ENCODE measurements at places on chromosomes 4 and X.

DNA sequence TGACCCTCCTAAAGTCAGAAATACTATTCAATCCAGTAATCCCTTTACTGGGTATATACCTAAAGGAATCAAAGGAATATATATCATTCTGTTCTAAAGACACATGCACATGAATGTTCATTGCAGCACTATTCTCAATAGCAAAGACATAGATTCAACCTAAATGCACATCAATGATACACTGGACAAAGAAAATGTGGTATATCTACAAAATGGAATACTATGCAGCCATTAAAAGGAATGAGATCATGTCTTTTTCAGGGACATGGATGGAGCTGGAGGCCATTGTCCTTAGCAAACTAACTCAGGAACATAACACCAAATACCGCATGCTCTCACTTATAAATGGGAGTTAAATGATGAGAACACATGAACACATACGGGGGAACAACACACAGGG is 306.0 kb upstream of the EPHA5 start:
- DNase-seq: no peak

- DNase-seq: no peak
These were observed 599.5 kb upstream of the ZFP42 start for GRCh38 chr4:187396106-187396505.

DNA sequence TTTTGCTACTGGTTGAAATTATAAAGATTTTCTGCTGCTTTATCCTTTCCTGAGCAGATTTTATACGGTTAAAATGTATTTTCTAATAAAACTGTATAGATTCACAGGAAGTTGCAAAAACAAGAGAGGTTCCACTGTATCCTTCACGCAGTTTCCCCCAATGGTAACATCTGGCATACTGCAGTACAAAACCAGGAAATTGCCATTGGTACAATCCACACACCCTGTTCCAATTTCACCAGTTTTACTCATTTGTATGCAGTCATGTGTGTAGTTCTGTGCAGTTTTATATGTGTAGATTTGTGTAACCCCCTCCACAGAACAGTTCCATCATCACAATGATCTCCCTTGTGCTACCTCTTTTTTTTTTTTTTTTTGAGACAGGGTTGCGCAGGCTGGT is 20.0 kb downstream of the DDX3X start:
- no peak for DNase-seq

GRCh38 chr4:97720869-97721432 is 422.3 kb downstream of the STPG2 start:
- DNase-seq: peak; percentile 19

- DNase-seq: peak; percentile 72
These were observed 109.8 kb upstream of the HPGD start for GRCh38 chr4:174631901-174632758.

GRCh38 chr4:81449015-81449414 is 22.7 kb downstream of the RASGEF1B start:
- DNase-seq: no peak

- DNase-seq: no peak
These were observed 703 bp upstream of the FTSJ1 start for GRCh38 chrX:48475296-48475695.

DNA sequence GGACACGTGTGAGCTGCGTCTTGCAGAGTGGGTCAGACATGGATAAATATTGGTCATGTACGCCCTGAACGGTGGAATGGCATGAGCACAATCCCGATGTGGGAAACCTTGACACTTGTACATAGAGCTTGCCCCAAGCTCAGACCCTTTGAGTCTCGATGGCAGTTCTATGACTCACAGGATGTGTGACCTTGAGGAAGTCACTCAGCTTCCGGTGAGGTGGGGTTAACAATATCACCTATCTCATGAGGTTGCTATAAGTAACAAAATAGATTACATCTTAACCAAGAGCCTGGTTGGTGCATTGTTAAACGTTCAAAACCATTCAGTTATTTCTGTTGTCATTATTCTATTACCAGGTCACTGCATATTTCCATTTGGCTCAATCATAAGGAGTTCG is 109.1 kb upstream of the TBL1X start:
- DNase-seq: no peak

- no peak for DNase-seq
These were observed 48.6 kb upstream of the GYPA start for GRCh38 chr4:144189121-144189520.

GRCh38 chr4:13411942-13412341 is 72.2 kb downstream of the RAB28 start:
- no peak for DNase-seq

DNA sequence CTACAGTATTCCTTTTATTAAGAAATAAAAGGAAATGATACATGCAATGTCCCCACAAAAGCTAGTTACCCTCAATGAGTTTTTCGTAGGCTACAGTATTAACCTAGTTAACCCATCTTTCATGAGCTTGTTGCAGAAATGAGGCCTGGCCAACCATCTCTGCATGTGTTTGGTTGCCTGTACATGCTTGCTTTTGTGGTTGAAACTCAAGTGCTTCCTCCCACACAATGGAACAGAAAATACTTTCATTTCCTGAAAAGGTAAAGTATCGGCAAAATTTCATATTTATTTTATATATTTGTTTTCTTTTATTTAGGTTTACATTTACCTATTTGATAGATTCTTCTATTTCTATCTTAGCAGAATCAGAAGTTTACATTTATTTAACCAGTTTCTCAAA is 214.6 kb upstream of the FAM241A start:
- DNase-seq: peak; percentile 66

DNA sequence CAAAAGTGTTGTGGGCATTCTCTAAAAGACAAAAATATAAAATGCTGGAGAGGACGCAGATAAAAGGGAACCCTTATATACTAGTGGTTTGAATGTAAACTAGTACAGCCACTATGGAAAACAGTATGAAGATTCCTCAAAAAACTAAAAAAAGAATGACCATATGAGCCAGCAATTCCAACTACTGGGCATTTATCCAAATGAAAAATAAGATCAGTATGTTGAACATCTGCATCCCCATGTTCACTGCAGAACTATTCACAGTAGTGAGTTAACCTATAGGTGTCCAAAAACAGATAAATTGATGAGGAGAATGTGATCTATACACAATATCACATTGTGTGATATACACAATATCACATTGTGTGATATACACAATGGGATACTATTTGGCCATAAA is 1615.3 kb downstream of the PCDH18 start:
- no peak for DNase-seq

GRCh38 chr4:76215077-76215476 is 1.5 kb upstream of the SCARB2 start:
- no peak for DNase-seq

GRCh38 chrX:140391313-140391712 is 113.6 kb downstream of the SOX3 start:
- no peak for DNase-seq

GRCh38 chr4:78056265-78057129 is 626 bp upstream of the FRAS1 start:
- peak; percentile 44 for DNase-seq

DNA sequence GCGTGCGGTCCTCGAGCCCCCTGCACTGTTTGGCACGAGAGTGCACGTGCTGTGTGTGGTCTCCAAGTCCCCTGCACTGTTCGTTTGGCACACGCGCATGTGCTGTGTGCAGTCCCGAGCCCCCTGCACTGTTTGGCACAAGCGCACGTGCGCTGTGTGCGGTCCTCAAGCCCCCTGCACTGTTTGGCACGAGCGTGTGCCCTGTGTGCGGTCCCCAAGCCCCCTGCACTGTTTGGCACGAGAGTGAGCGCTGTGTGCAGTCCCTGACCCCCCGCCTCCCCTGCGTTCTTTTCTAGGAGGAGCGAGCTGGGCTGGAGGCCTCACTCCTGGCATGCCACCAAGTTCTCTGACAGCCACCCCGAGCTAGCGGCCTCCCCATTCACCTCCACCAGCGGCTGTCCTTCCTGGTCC is 76.5 kb upstream of the CLDN34 start:
- no peak for DNase-seq

- no peak for DNase-seq
These were observed 3.4 kb downstream of the MAML3 start for GRCh38 chr4:140150636-140150885.

DNA sequence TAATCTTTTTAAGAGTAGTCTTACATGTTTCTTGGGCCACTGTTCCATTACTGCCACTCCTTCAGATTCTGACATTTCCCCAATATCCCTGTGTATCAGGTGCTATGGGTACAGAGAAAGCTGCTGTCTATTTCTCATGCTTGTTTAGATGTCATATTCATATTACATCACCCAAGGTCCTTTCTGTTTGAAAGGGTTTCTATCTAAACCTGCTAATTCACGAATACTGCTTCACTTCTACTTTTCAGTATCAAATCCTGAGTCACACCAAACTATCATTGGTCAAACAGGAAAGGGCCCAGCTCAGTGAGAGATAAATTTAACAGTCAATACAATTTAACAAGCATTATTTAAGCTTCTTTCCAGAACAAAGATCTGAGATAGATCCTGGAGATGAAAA is 241.4 kb downstream of the UGT8 start:
- no peak for DNase-seq

GRCh38 chr4:151745481-151746231 is 15.2 kb downstream of the GATB start:
- peak; percentile 35 for DNase-seq

- no peak for DNase-seq
These were observed 978.3 kb upstream of the TENM3 start for GRCh38 chr4:181264893-181265292.

- DNase-seq: peak; percentile 31
These were observed 3.3 kb downstream of the UTP3 start for GRCh38 chr4:70691661-70692060.

GRCh38 chr4:17447056-17447455 is 64.8 kb downstream of the QDPR start:
- no peak for DNase-seq

GRCh38 chr4:4869731-4870571 is 10.5 kb downstream of the MSX1 start:
- peak; percentile 45 for DNase-seq

DNA sequence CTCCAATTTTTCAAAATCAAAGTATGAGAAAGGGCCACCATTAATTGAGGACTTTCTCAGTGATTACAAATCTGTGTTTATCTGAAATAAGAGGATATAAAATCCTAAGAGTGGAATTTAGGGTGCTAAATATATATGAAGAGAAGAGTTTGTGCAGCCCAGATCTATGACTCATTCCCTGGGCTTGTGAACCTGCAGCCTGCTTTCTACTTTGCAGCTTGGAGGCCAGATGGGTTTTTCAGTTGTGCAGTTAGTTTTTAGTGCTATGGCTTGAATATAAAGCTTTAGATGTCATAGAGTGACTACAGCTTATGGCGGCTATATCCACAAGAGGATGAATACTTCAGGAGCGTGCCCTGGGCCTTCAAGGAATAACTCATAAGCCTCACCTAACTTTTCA is 1391.1 kb downstream of the FSTL5 start:
- no peak for DNase-seq

DNA sequence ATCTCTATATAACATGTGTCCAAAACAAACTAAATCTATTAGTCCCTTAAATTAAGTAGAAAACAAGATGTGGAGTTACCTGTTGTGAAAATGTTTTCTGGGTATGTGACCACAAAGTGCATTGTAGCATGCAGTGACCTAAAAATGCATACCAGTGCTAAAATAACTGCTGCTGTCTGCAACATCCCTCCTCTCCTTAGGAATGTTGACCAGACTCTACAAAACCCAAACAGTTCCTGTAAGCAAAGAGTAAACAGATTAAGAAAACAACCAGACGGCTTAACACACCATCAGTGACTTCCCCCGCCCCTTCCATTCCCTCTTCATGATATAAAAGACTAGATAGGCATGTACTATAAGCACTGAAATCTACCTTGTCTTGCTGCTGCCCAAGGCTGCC is 15.8 kb upstream of the RAB33B start:
- no peak for DNase-seq

- DNase-seq: no peak
These were observed 4.7 kb upstream of the ZNF518B start for GRCh38 chr4:10461850-10462400.
